ENCODE measurements at places on chromosomes 6 and 20.

DNA sequence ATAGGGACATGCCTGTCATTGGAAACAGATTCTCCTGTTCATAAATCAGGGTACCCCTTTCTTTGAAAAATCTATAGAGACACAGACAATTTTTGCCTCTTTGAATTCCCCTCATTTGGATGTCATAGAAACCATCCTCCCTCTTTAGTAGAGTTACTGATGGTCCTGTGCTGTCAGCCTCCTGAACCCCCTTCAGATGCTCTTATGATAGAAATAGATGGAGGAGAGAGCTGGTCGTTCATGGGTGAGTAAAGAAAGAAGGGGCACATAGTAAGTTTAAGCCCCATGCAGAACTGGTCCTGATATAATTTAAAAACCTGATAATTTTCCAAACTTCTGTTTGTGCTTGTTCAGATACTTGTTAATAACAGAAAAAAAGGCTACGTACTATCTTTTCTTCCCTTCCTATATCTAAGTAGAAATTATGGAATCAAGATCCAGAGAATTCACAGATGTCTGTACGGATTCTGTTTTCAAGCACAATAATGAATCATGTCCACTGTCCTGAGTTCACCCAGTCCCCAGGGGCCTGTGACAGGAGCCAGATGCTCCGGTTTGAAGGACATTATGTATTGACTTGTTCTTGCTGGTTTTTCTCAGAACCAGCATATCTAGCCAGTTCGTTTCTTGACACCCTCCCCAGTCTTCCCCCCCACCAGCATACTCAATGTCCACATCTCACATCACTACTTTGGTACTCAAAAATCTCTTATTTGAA lies 78.1 kb downstream of the NCOA7 start:
- no peak for DNase-seq

GRCh38 chr20:34618676-34619075 lies 58.2 kb downstream of the PIGU start:
- DNase-seq = no peak

GRCh38 chr6:14123386-14124111 lies 6.0 kb downstream of the CD83 start:
- DNase-seq = no peak

- DNase-seq = no peak
Measured at GRCh38 chr6:83138118-83138722, 54.8 kb downstream of the PGM3 start.
